ENCODE measurements at places on chromosomes 7 and 10. TPM values are rescaled to one million over a fixed set of nuclear protein-coding genes. Genes with fewer than 3 reads are reported as not detected.

- no peak overlapping the region for H3K4me3 ChIP-seq
- no peaks in the 10 kb centered on the region for H3K27me3 ChIP-seq
- no peaks in the 10 kb centered on the region for H3K36me3 ChIP-seq
- DNase-seq = no peak
Measured at GRCh38 chr7:17696422-17696821, 243.9 kb downstream of the SNX13 start.

GRCh38 chr10:104300002-104300735 lies 31.2 kb downstream of the GSTO2 start:
- H3K4me1 ChIP-seq = no peaks in the 10 kb centered on the region
- H3K27ac ChIP-seq = peak overlapping the region; percentile 35
- no peak for DNase-seq
- H3K4me3 ChIP-seq = no peak overlapping the region
- no peaks in the 10 kb centered on the region for H3K36me3 ChIP-seq

DNA sequence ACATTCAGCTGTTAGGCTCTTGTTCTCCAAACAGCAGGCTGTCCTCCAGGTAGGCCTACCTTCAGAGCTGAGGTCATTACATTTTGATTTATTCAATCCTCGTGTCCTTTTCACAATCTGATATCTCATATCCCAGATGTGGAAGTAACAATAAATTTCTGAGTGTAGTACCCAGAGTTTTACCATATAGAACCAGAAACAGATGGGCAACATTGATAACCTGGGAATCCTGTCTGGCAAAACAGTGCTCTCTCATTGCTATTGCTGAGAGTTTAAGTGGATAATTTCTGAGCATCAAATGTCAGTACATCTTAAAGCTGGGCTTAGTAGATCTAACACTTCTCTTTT lies 1007.8 kb downstream of the REEP3 start:
- H3K27me3 ChIP-seq = no peaks in the 10 kb centered on the region
- no peak for DNase-seq
- H3K27ac ChIP-seq = no peak overlapping the region
- no peaks in the 10 kb centered on the region for H3K36me3 ChIP-seq
- no peaks in the 10 kb centered on the region for H3K4me1 ChIP-seq
- H3K4me3 ChIP-seq = no peak overlapping the region

GRCh38 chr10:3945026-3945425 lies 160.0 kb upstream of the KLF6 start:
- no peak overlapping the region for H3K27ac ChIP-seq
- H3K4me3 ChIP-seq = no peak overlapping the region
- no peak for DNase-seq
- no peaks in the 10 kb centered on the region for H3K36me3 ChIP-seq
- no peaks in the 10 kb centered on the region for H3K4me1 ChIP-seq

GRCh38 chr7:76054123-76055120 lies 6.5 kb downstream of the MDH2 start:
- no peak overlapping the region for H3K27ac ChIP-seq
- H3K36me3 ChIP-seq = peaks cover 4% of the 10 kb centered on the region
- H3K27me3 ChIP-seq = no peaks in the 10 kb centered on the region
- no peak overlapping the region for H3K4me3 ChIP-seq

The AKR1C3 gene
- 869 TPM for polyA plus RNA-seq

The ACBD7 gene
- 0.79 TPM for polyA plus RNA-seq

The CTAGE15 gene
- 0.89 TPM for polyA plus RNA-seq

The MOGAT3 gene
- 15.4 TPM for polyA plus RNA-seq

The TMEM130 gene
- polyA plus RNA-seq = not detected
